ENCODE measurements at places on chromosomes 7 and 10.

DNA sequence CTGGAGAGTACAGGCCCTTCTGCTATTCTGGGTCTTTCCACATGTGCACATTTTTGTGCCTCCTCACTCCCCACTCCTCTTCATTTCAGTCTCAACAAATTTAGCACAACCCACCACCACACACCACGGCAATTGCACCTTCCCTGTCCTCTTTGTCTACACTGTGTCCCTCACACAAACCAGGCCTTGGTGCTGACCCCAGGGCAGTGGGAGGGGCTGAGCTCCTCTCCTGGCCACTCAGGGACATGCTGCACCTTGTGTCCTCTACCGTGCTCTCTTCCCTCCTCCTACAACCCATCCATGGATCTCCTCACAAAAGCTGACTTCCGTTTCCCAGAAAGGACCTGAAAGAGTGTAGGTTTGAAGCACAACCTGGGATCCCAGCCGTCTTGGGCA, 90.9 kb upstream of the IKZF1 start:
- no peak for DNase-seq

- no peak for DNase-seq
Observed at GRCh38 chr7:128017460-128017859, 13.8 kb downstream of the LRRC4 start.

DNA sequence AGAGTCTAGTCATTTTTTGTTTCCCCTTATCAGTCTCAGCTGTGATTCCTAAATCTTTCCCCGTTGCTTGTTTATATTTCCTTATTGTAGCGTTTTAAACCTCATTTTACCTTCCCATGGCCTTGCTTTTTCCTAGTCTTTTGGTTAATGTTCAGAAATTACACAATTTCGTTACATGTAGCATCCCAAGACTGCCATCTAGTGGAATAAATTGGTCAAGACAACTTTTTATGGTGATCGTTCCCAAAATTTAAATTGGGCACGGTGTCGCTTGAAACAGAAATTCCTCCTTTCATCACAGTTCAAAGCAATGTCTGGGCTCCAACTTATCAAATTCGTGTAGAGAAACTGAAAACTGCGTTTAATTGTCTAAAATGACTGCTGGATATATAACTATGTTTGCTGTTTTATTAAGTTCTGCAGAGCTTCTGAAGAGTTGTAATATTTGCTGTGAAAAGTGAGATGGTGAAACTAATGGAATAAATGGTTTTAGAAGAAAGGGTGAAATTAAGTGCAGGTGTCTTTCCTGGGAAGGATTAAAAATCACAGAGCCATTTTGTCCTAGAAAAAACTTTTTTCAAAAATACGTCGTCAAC, 370.2 kb downstream of the PHF14 start:
- DNase-seq: peak; percentile 76

- no peak for DNase-seq
Observed at GRCh38 chr7:96320442-96320841, 1.5 kb downstream of the SLC25A13 start.
